Fibroblast of lung (primary cell): ENCODE measurements at places on chromosomes 2 and 18.

- H3K27ac ChIP-seq: no peak overlapping the region
- H3K27me3 ChIP-seq: no peaks in the 10 kb centered on the region
- H3K36me3 ChIP-seq: peaks cover 5% of the 10 kb centered on the region
- no peak for DNase-seq
- H3K4me1 ChIP-seq: no peaks in the 10 kb centered on the region
Observed at GRCh38 chr2:159228081-159228581, 58.4 kb downstream of the WDSUB1 start.

- no peaks in the 10 kb centered on the region for H3K27me3 ChIP-seq
- H3K36me3 ChIP-seq: peaks cover 13% of the 10 kb centered on the region
- H3K4me1 ChIP-seq: peaks cover 4% of the 10 kb centered on the region
- H3K4me3 ChIP-seq: no peak overlapping the region
- DNase-seq: peak; percentile 71
- H3K27ac ChIP-seq: no peak overlapping the region
Observed at GRCh38 chr2:127951026-127951425, 65.3 kb upstream of the AMMECR1L start.

- peak overlapping the region; percentile 10 for H3K27ac ChIP-seq
- H3K4me1 ChIP-seq: peaks cover 2% of the 10 kb centered on the region
- H3K4me3 ChIP-seq: peak overlapping the region; percentile 8
- H3K27me3 ChIP-seq: no peaks in the 10 kb centered on the region
- DNase-seq: peak; percentile 95
- no peaks in the 10 kb centered on the region for H3K36me3 ChIP-seq
Observed at GRCh38 chr2:12587729-12588522, 128.8 kb upstream of the TRIB2 start.

DNA sequence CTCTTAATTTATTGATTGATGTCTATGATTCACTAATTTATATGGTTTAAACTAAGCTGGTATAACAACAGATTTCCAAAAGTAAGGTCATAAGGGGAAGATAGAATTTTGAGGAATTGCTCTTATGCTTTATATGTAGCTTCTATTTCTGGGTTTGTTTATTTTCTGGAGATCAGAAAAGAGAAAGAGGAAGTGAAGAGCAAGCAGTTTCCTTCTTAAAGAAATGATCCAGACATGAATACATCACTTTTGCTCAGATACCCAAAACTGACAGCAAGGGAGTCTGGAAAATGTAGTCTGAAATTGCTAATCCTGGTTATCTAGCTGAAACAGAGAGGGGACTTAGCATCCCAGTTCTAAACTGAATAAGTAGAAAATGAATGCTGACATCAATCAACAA lies 912.5 kb upstream of the CRIM1 start:
- no peak overlapping the region for H3K4me3 ChIP-seq
- no peaks in the 10 kb centered on the region for H3K36me3 ChIP-seq
- H3K4me1 ChIP-seq: no peaks in the 10 kb centered on the region
- H3K27ac ChIP-seq: no peak overlapping the region
- DNase-seq: no peak
- H3K27me3 ChIP-seq: no peaks in the 10 kb centered on the region

- no peak overlapping the region for H3K27ac ChIP-seq
- H3K4me1 ChIP-seq: no peaks in the 10 kb centered on the region
- H3K4me3 ChIP-seq: no peak overlapping the region
- DNase-seq: peak; percentile 61
- no peaks in the 10 kb centered on the region for H3K27me3 ChIP-seq
- no peaks in the 10 kb centered on the region for H3K36me3 ChIP-seq
Observed at GRCh38 chr18:59918320-59918755, 18.5 kb downstream of the PMAIP1 start.

- H3K27ac ChIP-seq: no peak overlapping the region
- DNase-seq: no peak
- no peaks in the 10 kb centered on the region for H3K36me3 ChIP-seq
- peaks cover 24% of the 10 kb centered on the region for H3K4me1 ChIP-seq
- H3K4me3 ChIP-seq: no peak overlapping the region
- no peaks in the 10 kb centered on the region for H3K27me3 ChIP-seq
Observed at GRCh38 chr2:85890522-85891176, 1.9 kb upstream of the ST3GAL5 start.

DNA sequence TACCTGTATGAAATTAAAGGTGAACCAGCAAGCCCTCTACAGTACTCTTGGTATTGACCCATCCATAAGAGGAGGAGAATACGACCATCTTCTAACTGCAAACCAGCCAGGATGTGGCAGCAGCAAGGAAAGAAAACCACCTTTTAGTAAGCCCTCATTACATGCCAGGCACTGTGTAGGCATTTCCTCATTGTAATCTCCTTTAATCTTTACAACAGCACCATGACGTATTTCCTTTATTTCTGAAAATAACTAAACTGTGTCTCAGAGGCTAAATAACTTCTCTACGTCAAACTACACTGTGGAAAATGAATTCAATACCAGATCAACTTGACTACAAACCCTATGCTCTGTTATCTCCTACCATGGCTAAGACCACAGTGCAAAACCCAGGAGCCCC lies 18.2 kb downstream of the WDR35 start:
- H3K27ac ChIP-seq: no peak overlapping the region
- no peaks in the 10 kb centered on the region for H3K36me3 ChIP-seq
- no peaks in the 10 kb centered on the region for H3K27me3 ChIP-seq
- no peaks in the 10 kb centered on the region for H3K4me1 ChIP-seq
- DNase-seq: no peak

- no peak for DNase-seq
- no peak overlapping the region for H3K27ac ChIP-seq
- no peaks in the 10 kb centered on the region for H3K27me3 ChIP-seq
- H3K4me1 ChIP-seq: no peaks in the 10 kb centered on the region
- H3K36me3 ChIP-seq: no peaks in the 10 kb centered on the region
- no peak overlapping the region for H3K4me3 ChIP-seq
Observed at GRCh38 chr2:209584472-209584871, 160.6 kb downstream of the MAP2 start.

- peak; percentile 93 for DNase-seq
- peak overlapping the region; percentile 66 for H3K27ac ChIP-seq
- H3K36me3 ChIP-seq: no peaks in the 10 kb centered on the region
- H3K4me1 ChIP-seq: peaks cover 2% of the 10 kb centered on the region
- H3K4me3 ChIP-seq: no peak overlapping the region
Observed at GRCh38 chr2:127770973-127771735, 39.8 kb downstream of the WDR33 start.

- no peak for DNase-seq
- peaks cover 2% of the 10 kb centered on the region for H3K27me3 ChIP-seq
- no peak overlapping the region for H3K27ac ChIP-seq
- H3K4me1 ChIP-seq: no peaks in the 10 kb centered on the region
- H3K36me3 ChIP-seq: no peaks in the 10 kb centered on the region
Observed at GRCh38 chr2:200693836-200694470, 108.1 kb downstream of the AOX1 start.
